Sciatic nerve (tissue), 2 donors: ENCODE measurements at places on chromosomes 12 and 14. TPM values are rescaled to one million over a fixed set of nuclear protein-coding genes. Genes with fewer than 3 reads are reported as not detected.

OTX2 gene
- total RNA-seq = not detected

TMEM132C gene
- 13.5 TPM for total RNA-seq

TSPAN8 gene
- 76.1 TPM for total RNA-seq

ACRBP gene
- 1.9 TPM for total RNA-seq
